Renal pelvis (tissue), 12 donors: ENCODE measurements at places on chromosomes 3 and 15. TPM values are rescaled to one million over a fixed set of nuclear protein-coding genes. Genes with fewer than 3 reads are reported as not detected.

Gene ISL2
- polyA plus RNA-seq: 0.14 TPM

Gene SLTM
- 138 TPM for polyA plus RNA-seq

DNA sequence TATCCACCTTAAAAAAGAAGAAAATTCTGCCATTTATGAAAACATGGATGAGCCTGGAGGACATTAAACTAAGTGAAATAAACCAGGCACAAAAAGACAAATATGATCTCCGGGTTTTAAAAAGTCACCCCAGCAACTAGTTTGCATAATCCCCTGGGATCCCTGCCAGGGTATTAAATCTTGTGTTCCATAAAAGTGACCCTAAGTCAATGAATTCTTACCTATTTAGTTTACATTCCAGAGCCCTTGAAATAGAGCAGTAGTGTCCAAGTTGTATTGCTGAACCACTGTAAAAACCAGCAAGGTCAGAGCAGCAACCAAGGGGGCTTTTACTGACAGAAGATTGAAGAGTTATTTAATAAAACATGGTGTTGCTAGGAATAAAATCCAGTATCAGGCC is 716.8 kb upstream of the BCHE start:
- DNase-seq: peak; percentile 5

DNA sequence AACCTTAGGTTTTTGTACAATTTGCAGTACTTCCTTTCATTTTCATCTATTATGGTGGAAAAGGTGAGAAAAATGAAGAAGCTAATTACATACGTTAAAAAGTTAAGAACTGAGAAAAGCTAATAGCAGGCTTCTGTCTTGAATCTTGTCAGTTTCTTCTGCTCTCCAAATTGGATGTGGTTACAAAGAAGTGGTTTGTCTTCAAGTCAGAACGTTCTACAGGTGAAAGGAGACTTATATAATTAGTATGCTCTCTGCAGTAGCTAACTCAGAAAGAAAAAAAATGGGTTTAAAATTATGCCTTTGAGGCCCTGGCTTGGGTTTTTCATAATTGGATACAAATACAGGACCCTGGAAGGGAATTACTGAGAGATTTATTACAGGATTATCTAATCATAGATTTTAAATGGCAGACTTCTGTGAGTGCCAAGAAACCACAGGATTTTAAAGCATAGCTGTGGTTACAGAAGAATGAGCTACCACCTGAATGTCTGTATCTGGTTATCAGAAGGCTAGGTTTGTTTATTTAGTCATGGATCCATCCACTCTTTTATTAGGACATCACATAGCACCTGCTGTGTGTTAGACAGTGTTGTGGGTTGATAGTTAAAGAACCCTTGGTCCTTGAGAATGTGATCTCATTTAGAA is 528.1 kb upstream of the MCTP2 start:
- no peak for DNase-seq

DNA sequence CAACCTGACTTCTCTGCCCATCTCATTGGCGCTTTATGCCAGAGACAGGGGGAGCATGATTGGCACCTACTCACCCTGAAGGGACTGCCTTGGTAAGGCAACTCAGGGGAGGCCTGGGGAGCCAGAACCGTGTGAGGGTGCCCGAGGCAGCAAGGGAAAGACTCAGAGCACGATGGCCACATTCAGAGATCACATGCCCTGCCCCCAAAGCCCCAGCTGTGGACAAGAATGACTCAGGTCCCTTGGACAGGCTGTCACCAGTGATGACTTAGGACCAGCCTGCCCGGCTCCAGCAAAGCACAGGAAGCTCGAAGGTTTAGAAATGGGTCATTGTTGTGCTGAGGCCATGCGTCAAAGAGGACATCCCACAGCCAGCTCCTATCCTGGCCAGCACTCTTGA is 49.1 kb upstream of the LIMD1 start:
- DNase-seq: no peak

DNA sequence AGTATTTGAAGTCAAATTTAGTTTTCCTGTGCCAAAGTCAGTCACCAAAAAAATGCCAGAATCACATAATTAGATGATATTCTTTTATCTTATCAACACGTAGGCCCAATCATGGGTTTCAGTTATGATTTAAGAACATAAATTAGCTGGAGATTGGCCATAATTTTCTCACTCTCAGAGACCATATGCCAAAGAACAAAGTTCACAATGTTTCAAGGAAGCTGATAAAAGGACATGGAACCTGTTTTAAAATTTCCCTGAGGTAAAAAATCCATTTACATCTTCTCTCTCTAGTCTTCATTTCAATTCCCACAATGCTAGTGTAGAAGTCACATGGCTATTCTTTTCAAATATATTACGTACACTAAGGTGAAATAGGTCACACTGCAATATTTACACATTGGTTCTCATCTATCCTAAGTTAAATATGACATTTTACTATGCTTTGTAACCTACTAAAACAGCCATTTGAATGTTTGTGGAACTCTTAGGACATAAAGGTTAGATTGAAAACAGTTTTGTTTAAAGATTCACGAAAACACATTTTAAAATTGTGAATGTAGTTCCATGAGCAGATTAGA is 42.7 kb upstream of the DCUN1D1 start:
- no peak for DNase-seq
